ENCODE measurements at places on chromosomes 2 and 18.

GRCh38 chr2:236675051-236675450 is 105.4 kb downstream of the ACKR3 start:
- peak; percentile 30 for DNase-seq
- peaks cover 20% of the 10 kb centered on the region for H3K4me1 ChIP-seq
- H3K36me3 ChIP-seq: peaks cover 5% of the 10 kb centered on the region

DNA sequence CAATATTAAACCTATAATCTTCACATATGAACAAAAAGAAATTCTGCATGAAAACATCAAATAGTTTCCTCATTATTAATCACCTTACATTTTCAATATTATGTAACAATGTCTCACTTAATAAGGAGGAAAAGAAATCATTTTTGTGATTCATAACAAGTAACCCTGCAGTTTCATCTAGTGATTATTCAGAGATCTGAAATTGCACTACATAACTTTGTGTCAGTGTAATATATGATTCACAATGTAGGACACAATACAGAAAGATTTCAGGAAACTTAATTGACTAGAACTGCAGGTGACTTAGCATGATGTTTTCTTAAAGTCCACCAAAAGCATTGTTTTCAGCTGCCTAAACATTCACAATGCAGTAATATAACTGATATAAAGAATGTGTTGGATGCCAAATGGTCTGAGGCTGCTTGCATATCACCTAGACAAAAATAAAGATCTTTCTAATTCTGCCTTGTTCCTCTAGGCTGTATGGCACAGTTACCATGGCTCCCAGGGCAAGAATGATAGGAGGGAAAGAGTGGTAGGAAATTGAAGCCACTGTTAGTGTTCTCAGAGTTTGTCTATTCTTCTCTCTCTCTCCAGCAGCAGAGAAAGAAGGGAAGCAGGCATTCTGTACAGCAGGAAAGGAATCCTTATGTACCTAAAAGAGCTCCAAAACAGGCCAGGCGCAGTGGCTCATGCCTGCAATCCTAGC is 366.6 kb downstream of the FSIP2 start:
- H3K4me3 ChIP-seq: no peak overlapping the region
- no peaks in the 10 kb centered on the region for H3K36me3 ChIP-seq
- no peak overlapping the region for H3K27ac ChIP-seq
- H3K4me1 ChIP-seq: no peaks in the 10 kb centered on the region
- DNase-seq: no peak

GRCh38 chr2:162044586-162044985 is 29.4 kb downstream of the DPP4 start:
- no peak overlapping the region for H3K4me3 ChIP-seq
- DNase-seq: no peak
- no peak overlapping the region for H3K27ac ChIP-seq
- H3K27me3 ChIP-seq: no peaks in the 10 kb centered on the region
- H3K36me3 ChIP-seq: peaks cover 18% of the 10 kb centered on the region
- peaks cover 8% of the 10 kb centered on the region for H3K4me1 ChIP-seq

DNA sequence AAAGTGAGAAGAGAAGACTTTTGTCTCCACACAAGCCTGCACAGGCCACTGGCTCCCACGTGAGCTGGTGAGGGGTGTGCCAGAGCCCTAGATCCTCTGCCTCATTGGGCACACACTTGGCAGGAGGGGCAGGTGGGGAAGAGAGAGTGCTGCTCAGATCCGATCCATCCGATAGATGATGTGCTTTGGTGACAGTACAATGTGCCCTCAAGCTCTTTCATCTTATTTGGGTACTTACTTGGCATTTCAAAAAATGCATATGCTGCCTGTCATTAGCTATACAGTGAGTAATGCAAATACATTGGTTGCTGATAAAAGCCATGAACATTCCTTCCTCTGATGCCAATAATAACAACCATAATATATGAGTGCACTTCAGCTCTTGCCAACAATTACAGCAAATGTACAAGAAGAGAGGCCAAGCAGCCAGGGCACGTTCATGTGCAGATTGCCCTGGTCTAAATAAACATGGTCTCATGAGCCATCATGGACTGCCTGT is 255.3 kb downstream of the VAPA start:
- H3K4me1 ChIP-seq: peaks cover 20% of the 10 kb centered on the region
- H3K36me3 ChIP-seq: no peaks in the 10 kb centered on the region
- H3K27ac ChIP-seq: no peak overlapping the region
- peak; percentile 60 for DNase-seq
- H3K27me3 ChIP-seq: peaks cover 3% of the 10 kb centered on the region

- H3K27ac ChIP-seq: peak overlapping the region; percentile 96
- no peak for DNase-seq
- H3K27me3 ChIP-seq: no peaks in the 10 kb centered on the region
Measured at GRCh38 chr18:21112543-21113105, 1.0 kb upstream of the ROCK1 start.

DNA sequence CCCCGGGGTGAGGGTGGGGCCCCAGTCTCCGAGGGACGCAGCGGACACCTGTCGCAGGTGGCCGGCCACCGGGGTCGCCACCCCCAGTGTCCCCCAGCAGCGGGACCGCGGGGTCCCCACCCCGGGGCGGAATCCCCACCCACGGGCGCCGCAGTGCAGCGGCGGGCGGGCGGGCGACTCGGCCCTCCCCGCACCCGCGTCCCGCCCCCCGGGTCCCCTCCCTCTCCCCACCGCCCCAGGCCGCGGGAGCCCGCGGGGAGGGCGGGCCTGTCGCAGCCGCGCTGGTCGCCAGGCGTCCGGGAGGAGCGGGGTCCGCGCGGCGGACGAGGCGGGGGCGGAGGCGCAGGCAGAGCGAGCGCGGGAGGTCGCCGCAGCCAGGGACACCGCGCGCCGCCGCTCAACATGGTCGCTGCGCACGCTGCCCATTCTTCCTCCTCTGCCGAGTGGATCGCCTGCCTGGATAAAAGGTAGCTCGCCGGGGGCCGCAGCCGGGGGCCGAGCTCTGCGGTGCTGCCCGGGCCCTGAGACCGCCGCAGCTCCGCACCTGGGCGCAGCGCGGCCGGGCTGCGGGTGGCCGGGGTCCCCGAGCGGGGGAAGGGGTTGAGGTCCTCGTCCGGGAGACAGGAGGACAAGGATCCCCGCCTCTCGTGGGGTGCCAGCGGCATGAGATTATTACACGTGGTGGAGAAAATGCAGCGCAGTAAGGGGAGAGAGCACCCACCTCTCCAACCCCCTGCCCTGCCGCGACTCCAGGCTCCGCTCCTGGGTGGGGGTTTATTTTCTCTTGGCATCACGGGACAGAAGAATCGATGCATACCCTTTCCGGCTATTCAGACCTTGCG is at the start of gene RAPGEF4:
Gene RAPGEF4, plus strand, starts transcription at position 264 of the 842 bp plus-strand sequence. Its CDS starts 139 bp downstream, at position 403.
- peaks cover 10% of the 10 kb centered on the region for H3K4me1 ChIP-seq
- H3K36me3 ChIP-seq: no peaks in the 10 kb centered on the region
- no peak within 1 kb of the TSS for H3K27ac ChIP-seq
- H3K27me3 ChIP-seq: peaks cover 50% of the 10 kb centered on the region
- no peak for DNase-seq

DNA sequence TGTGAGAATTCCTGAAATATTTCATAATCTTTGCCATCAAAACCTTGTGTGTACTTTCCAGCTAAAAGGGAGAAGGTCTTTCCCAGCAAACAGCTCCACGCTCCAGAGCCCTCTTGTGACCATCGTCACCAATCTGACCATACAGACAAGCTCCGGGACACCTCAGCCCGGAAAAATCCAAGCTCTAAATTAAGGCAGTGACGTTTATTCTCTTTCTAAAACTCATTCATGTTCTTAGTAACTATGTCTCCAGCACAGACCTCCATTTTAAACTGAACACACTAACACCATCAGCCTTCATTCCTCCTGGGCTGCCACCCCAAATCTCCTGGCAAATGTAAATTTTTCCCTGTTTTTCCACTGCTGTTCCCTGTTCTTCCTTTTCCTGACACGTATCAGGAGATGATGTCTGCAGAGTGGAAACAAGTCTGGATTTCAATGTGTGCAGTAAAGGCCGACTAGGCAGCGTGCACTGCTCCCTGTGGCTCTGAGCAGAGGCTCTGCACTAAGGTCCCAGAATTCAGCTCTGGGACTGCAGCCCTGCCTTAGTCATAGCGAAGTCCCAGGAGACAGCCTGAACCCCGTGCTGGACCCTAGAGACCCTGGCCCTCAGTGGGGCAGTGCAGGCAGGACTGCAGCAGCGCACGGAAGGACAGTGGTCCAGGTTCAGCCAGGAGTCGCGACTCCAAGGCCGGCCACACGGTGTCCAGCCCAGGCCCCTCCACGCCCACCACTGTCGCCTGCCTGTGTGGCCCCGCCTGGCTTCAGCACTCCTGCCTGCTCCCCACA is 452.5 kb upstream of the SALL3 start:
- no peaks in the 10 kb centered on the region for H3K4me1 ChIP-seq
- no peak for DNase-seq
- H3K27ac ChIP-seq: no peak overlapping the region
- H3K4me3 ChIP-seq: no peak overlapping the region

- H3K4me3 ChIP-seq: no peak overlapping the region
- H3K4me1 ChIP-seq: peaks cover 10% of the 10 kb centered on the region
- no peak overlapping the region for H3K27ac ChIP-seq
- H3K27me3 ChIP-seq: no peaks in the 10 kb centered on the region
Measured at GRCh38 chr2:196453613-196454047, 185.9 kb upstream of the CCDC150 start.

DNA sequence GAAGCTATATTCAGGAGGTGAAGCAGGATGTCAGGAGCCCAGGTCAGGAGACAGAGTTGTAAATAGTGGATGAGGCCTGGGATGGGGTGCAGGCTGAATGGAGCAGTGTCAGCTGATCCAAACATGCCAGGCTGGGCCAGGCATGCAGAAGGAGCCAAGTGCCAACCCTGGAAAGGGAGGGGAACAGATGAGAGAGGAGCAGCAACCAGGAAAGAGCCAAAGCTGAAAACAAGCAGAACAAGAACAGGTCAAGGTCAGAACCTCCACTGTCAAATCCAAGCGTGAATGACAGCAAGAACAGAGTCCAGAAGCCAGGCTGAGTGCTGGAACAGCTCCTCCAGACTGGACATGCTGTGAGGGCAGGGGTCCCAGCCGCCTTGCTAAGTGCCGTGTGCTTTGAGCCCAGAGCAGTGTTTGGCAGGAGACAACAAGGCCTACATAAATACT is 49.2 kb upstream of the PPP1CB start:
- no peak overlapping the region for H3K27ac ChIP-seq
- H3K4me3 ChIP-seq: no peak overlapping the region
- H3K36me3 ChIP-seq: peaks cover 4% of the 10 kb centered on the region
- H3K27me3 ChIP-seq: peaks cover 9% of the 10 kb centered on the region

GRCh38 chr18:12811191-12811950 is 72.7 kb downstream of the PTPN2 start:
- no peaks in the 10 kb centered on the region for H3K27me3 ChIP-seq
- no peak overlapping the region for H3K27ac ChIP-seq
- DNase-seq: peak; percentile 8
- H3K4me1 ChIP-seq: peaks cover 9% of the 10 kb centered on the region
- no peak overlapping the region for H3K4me3 ChIP-seq

GRCh38 chr18:12839526-12840196 is 44.4 kb downstream of the PTPN2 start:
- H3K36me3 ChIP-seq: peaks cover 14% of the 10 kb centered on the region
- no peaks in the 10 kb centered on the region for H3K27me3 ChIP-seq
- peak; percentile 11 for DNase-seq
- peaks cover 66% of the 10 kb centered on the region for H3K4me1 ChIP-seq
- H3K4me3 ChIP-seq: peak overlapping the region; percentile 50

DNA sequence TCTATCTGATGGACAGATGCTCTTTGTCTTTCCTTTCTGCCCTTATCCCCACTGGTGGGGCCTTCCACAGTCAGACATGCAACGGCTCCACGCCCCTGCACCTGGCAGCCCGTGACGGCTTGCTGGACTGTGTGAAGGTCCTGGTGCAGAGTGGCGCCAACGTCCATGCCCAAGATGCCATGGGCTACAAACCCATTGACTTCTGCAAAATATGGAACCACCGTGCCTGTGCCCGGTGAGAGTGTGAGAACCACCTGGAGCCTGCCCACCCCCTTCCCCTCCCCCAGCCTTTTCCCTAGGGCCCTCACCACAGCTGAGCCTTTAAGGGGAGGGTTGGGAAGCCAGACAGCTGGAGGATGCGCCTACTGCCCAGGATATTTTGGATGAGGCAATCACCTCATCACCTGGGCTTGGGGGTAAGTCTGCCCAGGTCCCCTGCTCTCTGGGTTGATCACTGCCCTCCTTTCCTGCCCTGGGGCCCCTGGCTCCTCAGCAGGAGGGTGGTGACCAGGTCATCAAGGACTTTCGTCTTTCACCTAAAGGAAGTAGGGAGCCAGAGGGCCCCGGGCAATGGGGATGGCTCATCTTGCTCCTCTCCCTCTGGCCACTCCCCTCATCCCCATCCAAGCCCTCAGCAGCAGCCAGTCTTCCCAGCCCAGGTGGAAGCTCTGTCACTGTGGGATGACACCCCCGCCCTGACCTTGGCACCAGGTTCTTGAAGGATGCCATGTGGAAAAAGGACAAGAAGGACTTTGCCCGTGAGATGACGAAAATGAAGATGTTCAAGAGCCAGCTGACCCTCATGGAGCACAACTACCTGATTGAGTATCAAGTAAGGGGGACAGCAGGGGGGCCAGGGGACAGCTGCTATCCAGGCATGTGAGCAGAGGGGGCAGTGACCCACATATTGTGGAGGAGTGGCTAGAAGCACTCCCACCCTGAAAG is 3.7 kb downstream of the ANKRD53 start:
- H3K27ac ChIP-seq: no peak overlapping the region
- no peak overlapping the region for H3K4me3 ChIP-seq
- peaks cover 11% of the 10 kb centered on the region for H3K36me3 ChIP-seq
- no peak for DNase-seq

DNA sequence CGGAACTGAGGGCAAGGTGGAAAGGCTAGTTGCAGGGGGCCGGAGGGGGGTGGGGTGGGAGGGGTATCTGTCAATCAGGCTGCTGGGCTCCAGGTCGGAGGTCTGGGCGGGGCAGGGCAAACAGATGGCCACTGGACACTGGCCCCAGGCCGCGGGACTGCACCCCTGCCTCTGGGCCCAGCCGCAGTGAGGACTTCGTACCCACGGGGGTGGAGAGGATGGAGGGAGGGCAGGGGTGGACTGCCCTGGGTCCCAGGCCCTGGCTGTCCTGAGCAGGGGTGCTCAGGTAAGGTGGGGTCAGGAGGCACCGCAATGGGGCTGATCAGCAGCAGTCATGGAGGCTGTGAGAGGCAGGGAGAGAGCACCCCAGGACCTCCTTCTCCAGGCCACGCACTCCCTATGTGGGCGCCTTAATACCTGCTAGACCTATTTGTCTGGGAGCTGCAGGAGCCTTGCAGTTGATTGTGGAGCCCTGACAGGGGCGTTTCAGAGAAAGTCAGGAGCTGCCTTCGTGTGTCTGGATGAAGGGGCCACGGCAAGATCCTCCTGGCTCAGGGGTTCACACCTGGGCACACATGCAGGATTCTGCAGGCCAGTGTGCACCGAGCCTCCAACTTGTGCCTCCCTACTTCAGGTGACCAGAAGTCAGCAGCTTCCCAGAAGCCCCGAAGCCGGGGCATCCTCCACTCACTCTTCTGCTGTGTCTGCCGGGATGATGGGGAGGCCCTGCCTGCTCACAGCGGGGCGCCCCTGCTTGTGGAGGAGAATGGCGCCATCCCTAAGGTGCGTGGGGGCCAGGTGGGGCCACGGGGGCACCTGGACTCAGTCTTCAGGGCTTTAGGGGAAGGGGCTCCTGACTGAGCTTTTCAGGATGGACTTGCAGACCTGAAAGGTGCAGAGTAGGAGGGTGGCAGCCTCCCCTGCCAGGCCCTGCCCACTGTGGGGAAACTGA is 1.5 kb downstream of the CTDSP1 start:
- no peak for DNase-seq
- peaks cover 4% of the 10 kb centered on the region for H3K36me3 ChIP-seq
- peak overlapping the region; percentile 93 for H3K27ac ChIP-seq
- peaks cover 52% of the 10 kb centered on the region for H3K4me1 ChIP-seq
- peak overlapping the region; percentile 98 for H3K4me3 ChIP-seq
- H3K27me3 ChIP-seq: no peaks in the 10 kb centered on the region
